ENCODE measurements at places on chromosomes 7 and 10. TPM values are rescaled to one million over a fixed set of nuclear protein-coding genes. Genes with fewer than 3 reads are reported as not detected.

Gene ARHGEF35
- total RNA-seq, result 31.8 TPM

Gene CALHM1
- not detected for total RNA-seq

DNA sequence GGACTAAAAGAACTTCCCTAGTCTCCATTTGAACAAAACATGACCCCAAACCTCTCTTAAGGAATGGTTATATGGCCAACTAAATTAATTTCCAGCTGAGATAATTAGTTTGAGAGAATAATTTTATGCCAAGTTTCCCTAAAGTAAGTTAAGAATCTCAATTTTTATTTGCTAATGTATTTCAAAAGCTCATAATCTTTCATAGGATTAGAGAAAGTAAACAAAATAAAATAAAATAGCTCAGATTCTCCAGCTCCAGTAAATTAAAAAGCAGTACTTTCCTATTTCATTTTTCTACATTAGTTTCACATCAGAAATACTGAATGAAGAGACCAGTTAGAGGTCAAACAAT, 44.4 kb downstream of the ENO4 start:
- no peak for DNase-seq

DNA sequence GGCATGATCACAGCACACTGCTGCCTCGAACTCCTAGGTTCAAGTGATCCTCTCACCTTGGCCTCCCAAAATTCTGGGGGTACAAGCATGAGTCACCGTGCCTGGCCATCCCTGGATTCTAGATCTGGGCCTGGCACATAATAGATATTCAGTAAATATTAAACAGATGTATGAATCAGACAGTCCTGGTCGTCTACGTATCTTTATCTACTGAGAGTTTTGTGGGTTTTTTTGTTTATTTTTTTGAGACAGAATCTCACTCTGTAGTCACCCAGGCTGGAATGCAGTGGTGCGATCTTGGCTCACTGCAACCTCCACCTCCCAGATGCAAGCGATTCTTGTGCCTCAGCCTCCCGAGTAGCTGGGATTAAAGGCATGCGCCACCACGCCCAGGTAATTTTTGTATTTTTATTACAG, 24.3 kb upstream of the ITGB1 start:
- no peak for DNase-seq

DNA sequence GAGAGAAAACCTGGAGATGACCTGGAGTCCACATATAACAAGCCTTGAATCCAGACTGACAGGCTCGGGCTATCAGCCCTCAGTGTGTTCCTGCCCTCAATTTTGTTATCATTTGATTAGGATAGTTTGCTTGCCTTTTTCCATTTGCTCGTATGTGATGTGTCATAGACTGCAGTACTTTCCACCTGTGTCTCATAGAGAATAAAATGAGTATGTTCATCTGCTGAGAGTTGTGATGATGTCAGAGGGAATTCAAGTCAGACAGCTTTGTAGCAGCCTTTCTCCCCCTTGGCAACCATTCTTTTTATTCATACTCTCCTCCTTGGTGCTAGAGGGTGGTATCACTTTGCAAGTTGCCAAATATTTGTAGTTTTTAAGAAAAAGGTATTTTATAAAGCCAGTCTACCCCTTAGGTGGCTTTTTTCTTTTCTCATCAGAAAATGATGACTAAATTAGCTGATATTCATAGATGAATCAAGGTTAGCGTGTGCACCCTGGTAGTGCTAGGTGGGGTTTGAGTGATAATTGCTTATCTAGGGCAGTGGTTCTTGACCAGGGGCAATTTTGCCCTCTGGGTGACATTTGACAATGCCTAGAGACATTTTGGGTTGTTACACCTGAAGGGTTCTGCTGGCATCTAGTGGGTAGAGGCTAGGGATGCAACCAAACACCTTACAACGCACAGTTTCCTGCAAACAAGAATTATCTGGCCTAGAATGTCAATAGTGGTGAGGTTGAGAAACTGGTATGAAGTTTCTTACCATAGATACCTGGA, 5.4 kb downstream of the SGPL1 start:
- DNase-seq, result no peak

All from breast epithelium (tissue), 4 donors.